ENCODE measurements at places on chromosomes 3 and 15. TPM values are rescaled to one million over a fixed set of nuclear protein-coding genes. Genes with fewer than 3 reads are reported as not detected.

The NDN gene
- total RNA-seq = 0.39 TPM

The PRR20G gene
- not detected for total RNA-seq

The FOXB1 gene
- total RNA-seq = 0.15 TPM

The NDUFB4 gene
- total RNA-seq = 73.6 TPM

The CACNA1D gene
- total RNA-seq = 0.47 TPM

The LNP1 gene
- 0.88 TPM for total RNA-seq

The FBXO45 gene
- total RNA-seq = 6.2 TPM

The GMPPB gene
- 34.5 TPM for total RNA-seq

DNA sequence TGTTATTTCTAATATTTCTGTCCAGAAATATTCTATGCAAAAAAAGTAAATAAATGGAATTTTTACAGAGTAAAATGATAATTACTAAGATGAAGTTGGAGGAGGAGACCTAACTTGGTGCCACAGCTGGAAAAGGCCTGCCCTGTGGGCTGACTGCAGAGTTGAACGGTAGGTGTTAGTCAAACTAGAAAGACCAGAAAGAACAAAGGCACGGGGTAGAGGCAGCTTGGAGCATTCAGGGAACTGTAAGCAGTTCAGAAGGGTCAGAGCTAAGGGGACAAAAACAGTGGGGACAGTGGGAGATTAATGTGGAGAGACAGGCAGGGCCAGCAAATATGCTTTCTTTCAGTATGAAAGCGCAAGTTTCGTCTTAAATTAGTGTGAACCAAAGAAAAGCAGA, 39.3 kb upstream of the PTPRG start:
- no peak for DNase-seq

DNA sequence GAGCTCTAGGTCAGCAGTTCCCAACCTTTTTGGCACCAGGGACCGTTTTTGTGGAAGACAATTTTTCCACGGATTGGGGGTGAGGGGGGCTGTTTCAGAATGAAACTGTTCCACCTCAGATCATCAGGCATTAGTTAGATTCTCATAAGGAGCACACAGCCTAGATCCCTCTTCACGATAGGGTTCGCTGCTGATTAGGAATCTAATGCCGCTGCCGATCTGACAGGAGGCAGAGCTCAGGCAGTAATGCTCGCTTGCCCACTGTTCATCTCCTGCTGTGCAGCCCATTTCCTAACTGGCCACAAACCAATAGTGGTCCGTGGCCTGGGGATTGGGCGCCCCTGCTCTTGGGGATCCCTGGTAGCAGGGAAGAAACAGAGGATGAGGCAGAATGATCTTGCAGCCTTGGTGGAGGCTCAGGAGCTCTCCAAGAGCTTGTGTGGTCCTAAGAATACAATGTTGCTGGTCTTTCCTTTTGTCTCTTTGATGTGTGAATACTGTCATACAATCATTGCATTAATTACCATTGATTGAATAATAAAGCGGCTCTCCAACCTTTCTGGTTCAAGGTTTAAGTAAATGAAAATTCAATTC, 183.2 kb downstream of the FNDC3B start:
- DNase-seq = no peak

GRCh38 chr15:93150910-93151881, 62.2 kb upstream of the RGMA start:
- no peak for DNase-seq

GRCh38 chr3:72629191-72629631, 219.0 kb downstream of the SHQ1 start:
- DNase-seq = no peak

GRCh38 chr15:40155270-40155910, 5.5 kb upstream of the BUB1B start:
- DNase-seq = no peak

GRCh38 chr15:94066811-94067210, 164.6 kb upstream of the MCTP2 start:
- no peak for DNase-seq

- peak; percentile 68 for DNase-seq
Measured at GRCh38 chr3:197002701-197003454, 26.7 kb downstream of the MELTF start.

GRCh38 chr15:46660096-46660842, 1025.4 kb downstream of the SQOR start:
- DNase-seq = no peak

DNA sequence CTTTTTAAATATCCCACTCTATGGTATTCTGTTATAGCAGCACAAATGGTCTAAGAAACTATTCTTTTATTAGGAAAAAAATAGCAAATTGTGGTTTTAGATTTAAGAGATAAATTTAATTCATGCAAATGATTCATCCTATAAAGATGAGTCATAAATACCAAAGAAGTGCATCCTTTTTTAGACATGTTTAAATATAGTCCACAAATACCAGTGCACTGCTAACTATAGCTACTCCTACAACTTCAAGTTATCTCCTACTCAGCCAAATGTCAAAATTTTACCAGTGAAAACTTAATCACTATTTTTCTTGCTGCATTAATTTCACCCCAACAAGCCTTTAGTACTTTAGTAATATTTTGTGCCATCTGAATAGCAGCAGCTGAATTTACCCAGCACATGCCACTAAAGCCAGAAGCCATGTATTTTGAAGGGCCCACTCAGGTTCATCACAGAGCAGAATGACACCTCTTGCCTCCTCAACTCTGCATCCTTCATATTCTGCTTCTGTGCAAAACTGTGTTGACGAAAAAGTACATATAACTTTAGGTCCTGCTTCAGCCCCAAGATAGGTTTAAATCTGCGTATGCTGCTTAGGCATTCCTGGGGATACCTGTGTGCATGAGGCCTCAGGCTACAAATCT, 24.9 kb downstream of the CX3CR1 start:
- no peak for DNase-seq

DNA sequence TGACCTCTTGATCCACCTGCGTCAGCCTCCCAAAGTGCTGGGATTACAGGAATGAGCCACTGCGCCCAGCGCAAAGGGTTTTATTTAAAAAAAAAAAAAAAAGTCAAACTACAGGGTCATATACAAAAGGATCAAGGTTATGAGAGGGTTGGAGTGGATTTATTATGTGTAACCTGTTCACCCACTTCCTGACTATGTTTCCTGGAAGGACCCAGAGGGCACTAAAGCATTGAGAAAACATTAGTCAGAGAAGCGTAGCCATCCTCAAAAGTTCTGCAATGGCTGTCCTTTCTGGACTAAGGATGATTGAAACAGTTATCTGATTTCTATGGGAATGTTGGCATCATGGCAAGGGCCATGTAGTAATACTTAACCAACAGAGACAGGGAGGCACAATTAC, 7.3 kb upstream of the SCAPER start:
- DNase-seq = no peak

DNA sequence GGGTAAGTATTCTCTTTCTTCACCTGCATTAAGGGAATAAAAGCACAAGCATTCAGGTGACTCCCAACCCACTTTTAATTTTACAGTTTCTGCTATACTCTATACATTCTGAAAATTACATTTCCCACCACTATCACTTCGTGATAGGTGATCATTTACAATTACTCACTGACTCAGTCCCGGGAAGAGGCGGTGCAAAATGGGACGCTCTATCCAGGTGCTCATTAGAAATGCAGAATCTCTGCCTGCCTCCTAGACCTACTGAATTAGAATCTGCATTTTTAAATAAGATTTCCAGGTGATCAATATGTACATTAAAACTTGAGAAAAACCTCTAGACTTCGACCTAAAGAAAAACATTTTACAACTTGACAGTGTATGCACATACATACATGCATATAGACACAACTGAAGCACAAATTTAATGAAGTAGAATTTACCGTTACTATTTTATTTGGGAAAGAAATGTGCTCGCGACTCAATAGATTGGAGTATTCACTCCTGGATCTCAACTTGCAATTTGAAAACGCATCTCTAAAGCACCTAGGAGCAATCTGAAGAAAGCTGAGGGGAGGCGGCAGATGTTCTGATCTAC, 598 bp upstream of the TGFBR2 start:
- no peak for DNase-seq

GRCh38 chr3:45232521-45232920, 6.4 kb upstream of the TMEM158 start:
- no peak for DNase-seq

GRCh38 chr3:16423298-16423697, 90.2 kb downstream of the RFTN1 start:
- no peak for DNase-seq

DNA sequence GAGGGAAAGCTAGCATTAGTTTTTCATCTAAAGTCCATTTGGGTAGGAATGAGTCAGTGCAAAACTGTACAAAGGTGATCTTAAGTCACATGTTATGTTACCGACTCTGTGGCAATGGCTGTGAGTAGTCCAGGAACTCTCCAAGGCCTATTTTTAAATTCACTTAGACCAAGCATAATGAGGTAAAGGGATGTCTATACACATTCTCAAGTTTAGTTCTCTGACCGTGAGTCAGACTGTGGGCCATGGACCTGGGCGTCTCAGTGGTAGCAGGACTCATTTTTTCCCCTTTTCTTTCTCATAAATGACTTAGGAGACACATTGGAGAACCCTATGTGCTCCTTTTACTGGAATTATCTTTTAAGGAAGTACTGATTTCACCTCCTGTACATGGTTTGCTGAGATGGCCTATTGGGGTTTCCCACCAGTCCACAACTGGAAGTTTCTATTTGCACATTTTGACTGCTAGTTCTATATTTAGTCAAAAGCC, 488.7 kb upstream of the TPRG1 start:
- no peak for DNase-seq

Data from T-cell (primary cell).